ENCODE measurements at places on chromosomes 2 and 18.

- DNase-seq, result no peak
These were observed 154.4 kb downstream of the FMNL2 start for GRCh38 chr2:152489364-152489763.

GRCh38 chr2:135150725-135151124 is 98.6 kb downstream of the RAB3GAP1 start:
- DNase-seq, result peak; percentile 6

DNA sequence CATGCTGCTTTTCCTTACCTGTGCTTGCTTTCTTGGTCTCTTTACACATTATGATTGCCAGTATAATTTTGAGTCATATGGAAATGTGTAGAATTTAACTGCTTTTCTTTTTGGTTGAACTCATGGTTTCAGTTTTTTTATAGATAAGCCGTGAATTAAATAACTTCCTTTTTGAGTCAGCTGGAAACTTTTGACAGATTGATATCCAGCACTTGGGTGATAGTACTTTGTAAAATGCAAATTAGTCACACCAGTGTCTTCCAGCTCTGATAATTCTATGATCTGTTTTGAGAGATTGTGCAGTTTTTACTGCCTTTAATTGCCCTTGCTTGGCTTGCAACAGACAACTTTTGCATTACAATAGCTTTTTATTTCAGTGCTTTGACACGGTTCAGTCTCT is 86.4 kb downstream of the NCOA1 start:
- no peak for DNase-seq

DNA sequence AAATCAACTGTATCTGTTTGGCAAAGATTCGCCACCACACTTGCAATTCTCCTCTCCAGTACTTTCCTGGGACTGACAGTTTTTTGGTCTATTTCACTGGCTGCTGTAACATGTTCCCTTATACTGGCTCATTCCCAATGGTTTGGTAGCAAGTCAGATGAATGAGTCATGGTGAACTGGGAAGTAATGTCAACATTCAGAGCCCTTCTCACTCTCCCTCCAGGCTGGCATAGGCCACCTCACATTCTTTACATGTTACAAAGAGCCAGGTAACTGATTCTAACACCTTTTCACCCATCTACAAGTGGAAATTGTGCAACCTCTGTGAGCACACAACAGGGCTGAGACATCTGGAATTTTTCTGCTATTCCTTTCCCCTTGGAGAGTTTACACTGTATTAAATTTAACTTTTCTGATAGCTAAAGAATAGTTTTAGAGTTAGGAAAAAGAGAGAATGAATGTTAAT is 111.3 kb upstream of the TLK1 start:
- DNase-seq, result peak; percentile 14

- no peak for DNase-seq
These were observed 66.0 kb upstream of the HAAO start for GRCh38 chr2:42858140-42859005.

DNA sequence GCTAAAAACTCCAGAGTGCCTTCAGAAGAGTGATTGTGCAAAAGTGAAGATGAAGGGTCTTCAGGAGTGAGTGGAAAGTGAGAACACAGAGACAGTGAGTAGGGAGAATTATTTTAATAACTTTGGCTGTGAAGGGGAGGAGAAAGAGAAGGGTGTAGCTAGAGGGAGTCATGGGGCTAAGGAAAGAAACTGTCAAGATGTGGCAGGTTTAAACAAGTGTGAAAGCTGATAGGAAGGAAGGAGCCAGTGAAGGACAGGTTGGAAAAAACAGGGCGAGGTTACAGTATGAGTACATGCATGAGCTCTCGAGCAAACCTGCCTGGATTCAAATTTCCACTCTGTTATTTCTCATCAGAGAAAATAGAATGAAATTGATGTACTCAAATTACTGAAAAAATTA is 17.8 kb downstream of the IL1F10 start:
- DNase-seq, result no peak
